ENCODE measurements at places on chromosomes 2 and 18.

DNA sequence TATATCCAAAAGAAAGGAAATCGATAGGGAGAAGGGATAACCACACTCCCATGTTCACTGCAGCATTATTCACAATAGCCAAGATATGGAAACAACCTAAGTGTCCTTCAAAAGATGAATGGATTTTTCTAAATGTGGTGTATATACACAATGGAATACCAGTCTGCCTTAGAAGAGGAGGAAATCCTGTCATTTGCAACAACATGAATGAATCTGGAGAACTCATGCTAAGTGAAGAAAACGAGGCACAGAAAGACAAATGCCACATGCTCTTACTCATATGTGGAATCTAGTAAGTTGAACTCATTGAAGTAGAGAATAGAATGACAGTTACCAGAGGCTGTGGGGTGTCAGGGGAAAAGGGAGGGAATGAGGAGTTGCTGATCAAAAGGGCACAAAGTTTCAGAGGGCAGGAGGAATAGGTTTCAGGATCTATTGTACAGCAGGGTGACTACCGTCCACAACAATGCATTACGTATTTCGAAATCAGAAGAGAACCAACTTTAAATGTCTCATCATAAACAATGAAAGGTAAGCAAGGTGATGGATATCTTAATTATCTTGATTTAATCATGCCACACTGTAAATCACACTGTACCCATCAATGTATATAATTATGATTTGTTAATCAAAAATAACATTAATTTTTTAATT lies 46.1 kb downstream of the SIGLEC15 start:
- no peak for DNase-seq

DNA sequence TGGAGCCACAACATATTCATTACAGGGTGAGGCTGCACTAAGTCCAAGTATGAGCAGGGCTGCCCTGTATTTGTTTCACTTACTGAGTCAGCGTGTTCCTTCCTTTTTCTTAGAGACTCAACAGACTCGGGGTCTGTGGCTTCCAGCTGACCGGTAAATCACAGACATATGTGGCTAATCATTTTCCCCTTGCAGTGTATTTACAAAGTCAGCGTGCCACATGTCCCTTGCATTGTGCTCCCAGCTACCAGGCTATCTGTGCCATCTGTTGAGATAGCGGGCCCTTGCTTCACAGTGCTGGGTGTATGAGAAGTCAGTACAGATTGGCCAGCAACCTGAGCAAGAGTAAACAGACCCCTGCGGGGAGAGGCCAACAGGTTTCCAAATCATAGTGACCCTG lies 254.3 kb downstream of the LRRTM1 start:
- DNase-seq: peak; percentile 11

GRCh38 chr18:79862562-79862961 lies 64.8 kb downstream of the KCNG2 start:
- DNase-seq: no peak

GRCh38 chr18:29241199-29241598 lies 1064.3 kb upstream of the CDH2 start:
- DNase-seq: no peak

- DNase-seq: no peak
Measured at GRCh38 chr2:102735416-102736109, 26.3 kb upstream of the TMEM182 start.

GRCh38 chr18:27627927-27628326 lies 442.8 kb upstream of the CHST9 start:
- no peak for DNase-seq

GRCh38 chr2:29061176-29061575 lies 13.1 kb downstream of the PCARE start:
- DNase-seq: no peak

GRCh38 chr2:75790814-75791467 lies 80.2 kb upstream of the GCFC2 start:
- DNase-seq: no peak

DNA sequence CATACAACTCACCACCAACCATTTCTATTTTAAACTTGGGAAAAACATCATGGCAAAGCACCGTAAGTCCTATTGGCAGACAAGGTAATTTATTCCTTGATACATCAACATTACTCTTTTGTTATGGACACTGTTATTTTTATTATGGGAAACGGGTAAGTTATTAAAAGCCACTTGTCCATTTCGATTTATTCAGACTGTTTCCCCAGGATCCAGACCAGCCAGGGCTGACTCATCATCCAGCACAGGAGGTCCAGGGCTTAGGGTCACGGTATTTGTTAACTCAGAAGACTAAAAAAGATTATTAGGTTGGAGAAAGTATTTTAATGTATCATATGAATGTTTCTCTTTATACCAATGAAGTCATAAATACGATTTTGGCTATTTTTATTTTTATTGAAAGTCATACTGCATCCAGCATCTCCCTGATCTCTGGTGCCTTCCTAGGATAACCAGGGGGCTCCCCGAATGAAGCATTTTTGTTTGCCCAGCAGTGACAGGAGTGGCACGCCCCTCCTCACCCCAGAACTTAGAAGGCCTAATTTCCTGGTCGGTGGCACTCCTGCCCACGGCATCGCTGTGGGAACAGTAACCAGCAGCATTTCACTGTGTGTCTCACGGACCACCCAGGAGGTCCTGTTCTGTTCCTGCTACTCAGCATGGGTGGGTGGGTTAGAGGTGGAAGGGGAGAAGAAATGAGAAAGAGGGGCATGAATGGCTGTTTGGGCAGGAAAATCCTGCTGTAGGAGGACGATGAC lies 446.1 kb downstream of the EIPR1 start:
- DNase-seq: no peak

- no peak for DNase-seq
Measured at GRCh38 chr18:45228796-45229388, 386.4 kb upstream of the SLC14A2 start.

DNA sequence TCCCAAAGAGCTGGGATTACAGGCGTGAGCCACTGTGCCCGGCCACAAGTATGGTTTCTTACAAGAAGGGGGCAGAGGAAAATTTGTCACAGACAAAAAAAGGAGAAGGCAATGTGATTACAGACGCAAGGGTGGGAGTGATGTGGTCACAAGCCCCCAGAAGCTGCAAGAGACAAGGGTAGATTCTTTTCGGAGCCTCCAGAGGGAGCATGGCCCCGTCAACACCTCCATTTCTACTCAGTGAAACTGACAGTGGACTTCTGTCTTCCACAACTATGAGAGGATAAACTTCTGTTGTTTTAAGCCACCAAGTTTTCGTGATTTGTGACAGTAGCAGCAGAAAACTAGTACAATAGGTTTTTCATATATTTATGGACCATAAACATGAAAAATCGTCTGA lies 2.1 kb upstream of the TCF7L1 start:
- DNase-seq: no peak

DNA sequence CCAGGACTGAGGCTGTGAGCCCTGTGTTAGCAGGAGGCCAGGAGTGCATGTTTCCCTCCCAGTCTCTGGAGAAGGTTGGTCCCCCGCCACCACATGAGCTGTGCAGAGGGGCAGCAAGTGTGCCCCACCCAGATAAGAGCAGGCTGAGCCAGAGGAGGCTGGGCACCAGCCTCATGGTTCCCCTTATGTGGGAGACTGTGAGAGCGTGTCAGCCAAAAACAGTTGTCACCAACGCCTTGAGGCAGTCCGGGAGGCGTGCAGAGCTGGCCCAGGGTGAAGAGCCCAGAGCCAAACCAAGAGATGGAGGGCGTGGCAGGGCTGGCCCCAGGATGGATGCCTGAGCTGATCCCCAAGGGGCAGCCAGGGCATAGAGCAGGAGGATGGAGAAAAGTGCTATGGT lies 128.7 kb upstream of the GLI2 start:
- DNase-seq: no peak

GRCh38 chr2:60376252-60376651 lies 177.2 kb downstream of the BCL11A start:
- DNase-seq: no peak

DNA sequence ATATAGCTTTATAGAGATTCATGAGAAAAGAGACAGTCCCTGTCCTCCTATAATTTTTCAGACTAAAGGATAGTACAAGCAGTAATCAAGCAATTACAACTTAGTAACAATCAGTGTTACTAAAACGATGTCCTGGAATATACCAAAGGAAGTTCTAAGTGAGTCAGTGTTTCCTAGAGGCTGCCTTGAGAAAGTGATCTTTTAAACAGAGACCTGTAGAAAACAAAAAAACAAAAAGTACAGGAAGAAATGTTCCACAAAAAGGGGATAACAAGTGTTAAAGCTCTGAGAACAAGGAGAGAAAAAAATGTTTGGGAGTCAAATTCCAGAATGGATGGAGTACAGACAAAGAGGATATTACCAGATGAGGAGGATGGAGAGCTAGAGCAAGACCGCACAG lies 556.4 kb downstream of the ERBB4 start:
- DNase-seq: no peak

DNA sequence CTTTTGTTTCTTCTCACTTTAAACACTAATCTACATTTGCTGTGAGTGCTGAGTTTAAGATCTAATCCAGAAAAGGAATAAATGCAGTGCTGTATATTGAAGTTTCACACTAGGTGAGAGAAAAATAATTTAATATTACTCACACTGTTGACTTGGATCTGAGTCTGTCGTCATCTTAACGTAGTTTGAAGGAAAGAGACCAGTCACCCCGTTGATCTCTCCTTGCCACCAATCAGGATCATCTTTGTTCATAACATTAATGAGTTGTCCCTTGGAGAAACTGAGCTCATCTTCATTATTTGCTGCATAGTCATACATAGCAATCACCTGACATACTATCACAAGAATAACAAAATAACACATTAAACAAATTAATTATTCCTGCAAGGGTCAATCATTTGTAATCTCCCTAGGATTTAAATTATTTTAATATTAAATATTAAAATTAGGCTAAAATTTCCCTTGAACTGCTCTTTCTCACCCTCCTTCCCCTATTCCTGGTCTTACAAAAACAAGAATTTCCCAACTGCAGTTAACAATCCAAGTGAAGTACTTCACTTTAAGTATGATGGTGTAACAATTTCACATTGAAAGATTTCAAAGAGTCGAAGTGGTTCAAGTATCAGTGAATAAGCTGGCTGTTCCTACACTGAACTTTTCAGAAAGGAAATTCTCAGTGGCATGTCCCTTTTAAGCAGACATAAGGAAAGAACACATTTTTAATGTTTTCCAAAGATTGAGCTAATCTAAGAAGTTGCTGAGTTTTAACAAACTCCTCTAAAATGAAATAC lies 71.3 kb downstream of the FAM228A start:
- no peak for DNase-seq

DNA sequence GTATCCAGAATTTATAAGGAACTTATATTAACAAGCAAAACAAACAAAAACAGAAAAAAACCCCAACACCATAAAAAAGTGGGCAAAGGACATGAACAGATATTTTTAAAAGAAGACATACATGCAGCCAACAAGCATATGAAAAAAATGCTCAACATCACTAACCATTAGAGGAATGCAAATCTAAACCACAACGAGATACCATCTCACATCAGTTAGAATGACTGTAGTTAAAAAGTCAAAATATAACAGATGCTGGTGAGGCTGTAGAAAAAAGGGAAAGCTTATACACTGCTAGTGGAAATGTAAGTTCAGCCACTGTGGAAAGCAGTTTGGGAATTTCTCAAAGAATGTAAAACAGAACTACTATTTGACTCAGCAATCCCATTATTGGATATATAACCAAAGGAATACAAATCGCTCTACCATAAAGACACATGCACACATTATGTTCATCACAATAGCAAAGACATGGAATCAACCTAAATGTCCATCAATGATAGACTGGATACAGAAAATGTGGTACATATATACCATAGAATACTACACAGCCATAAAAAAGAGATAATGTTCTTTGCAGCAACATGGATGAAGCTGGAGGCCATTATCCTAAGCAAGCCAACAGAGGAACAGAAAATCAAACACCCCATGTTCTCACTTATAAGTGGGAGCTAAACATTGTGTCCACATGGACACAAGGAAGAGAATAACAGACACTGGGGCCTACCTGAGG lies 25.3 kb downstream of the PREPL start:
- no peak for DNase-seq

DNA sequence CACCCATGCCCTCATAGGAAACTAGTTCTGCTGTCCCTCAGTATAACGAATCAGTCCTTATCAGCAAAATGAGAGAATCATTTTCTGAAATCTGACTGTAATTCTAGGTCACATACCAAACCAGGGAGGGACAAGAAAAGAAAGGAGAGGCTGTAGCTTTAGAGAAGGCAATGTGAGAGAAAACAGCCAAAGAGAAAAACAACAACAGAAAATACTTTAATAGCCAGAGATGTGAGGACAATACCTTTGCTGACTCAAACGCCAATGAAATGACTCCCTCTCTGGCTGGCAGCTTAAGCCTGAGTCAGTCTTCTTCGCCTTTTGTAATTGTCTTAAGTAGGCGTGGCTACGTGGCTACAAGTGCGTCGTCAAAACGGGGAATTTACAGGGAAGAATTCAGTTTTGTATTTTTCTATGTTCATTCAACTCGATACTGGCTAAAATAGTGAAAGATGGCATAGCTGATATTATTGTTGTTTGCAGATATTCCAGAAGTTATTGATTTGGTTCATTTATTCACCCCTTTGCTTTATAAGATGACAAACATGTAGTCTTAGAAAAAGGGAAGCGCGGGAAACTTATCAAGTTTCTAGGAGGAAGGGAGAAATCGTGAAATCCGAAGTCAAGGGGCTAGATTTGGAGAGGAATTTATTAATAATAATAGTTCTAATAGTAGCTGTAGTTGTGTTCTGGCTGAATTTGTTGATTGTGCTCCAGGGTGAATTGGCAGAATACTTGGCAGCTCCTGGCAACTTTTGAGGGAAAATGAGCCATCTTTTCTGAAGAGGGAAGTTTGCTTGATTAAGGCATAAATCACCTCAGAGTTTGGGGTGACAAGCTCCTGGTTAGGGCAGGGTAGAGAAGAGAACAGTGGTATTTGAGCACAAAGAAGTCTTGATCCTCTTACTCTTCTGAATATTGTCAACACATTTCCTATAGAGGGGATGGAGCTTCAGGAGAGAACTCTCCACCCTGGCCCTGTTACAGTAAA lies at the start of gene IL1A:
IL1A (minus strand) TSS at position 295 of the 991 bp plus-strand sequence. CDS start 723 bp downstream, outside the sequence.
- DNase-seq: no peak

- no peak for DNase-seq
Measured at GRCh38 chr2:133382566-133382965, 185.7 kb downstream of the NCKAP5 start.

GRCh38 chr2:124149571-124149970 lies 124.5 kb downstream of the CNTNAP5 start:
- DNase-seq: no peak
